Ascending aorta (tissue), 2 donors: ENCODE measurements at places on chromosomes 16 and 17. TPM values are rescaled to one million over a fixed set of nuclear protein-coding genes. Genes with fewer than 3 reads are reported as not detected.

DNA sequence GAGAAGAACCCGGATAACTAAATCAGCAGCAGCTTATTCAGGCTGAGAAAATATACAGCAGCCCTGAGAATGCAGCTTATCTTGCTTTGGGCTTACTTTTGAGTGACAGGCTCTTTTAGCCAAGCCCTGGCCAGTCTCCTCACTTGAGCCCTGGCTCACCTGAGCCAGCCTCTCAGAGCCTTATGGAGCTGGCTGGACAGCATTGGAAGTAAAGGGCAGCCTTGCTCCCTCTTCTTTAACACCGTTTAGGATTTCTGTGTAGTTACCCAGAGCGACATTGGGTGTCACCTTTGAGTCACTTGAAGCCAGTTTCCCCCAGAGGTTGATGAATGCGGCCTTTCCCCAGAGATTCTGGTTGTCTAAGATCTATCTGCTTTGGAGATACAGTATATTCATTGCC lies 7.7 kb upstream of the NPIPB2 start:
- DNase-seq, result no peak

DNA sequence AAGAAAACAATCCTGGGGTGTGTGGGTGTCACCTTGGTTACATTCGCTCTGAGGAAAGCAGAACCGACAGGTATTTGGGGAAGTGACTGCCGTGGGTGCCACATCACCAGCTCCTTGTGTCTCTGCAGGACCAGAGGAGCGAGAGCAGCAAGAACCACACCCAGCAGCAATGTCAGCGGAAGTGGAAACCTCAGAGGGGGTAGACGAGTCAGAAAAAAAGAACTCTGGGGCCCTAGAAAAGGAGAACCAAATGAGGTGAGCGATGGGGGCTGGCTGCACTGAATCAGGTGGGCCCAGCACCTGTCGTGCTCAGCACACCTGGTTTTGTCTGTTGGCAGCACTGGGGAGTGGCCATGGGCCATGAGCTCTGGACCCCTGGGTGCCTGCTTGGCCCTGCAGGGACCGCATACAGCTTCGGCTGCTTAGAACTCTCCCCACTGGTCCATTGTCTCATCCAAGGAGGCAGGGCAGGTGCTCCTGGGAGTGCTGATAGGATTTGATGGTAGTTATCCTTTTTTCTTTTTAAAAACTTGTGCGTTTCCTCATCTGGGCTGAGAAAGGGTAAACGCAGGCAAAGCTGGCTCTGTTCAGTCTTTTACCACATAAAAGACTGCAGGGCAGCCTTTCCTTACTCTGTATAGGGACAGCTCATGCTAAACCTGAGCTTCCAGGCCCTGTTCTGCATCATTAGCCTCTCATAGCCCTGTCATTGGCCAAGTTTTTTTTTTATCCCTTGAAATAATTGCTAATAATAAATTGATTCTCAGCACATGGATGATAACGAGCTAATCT lies 29.4 kb downstream of the HMOX2 start:
- no peak for DNase-seq

- no peak for DNase-seq
Observed at GRCh38 chr17:8072729-8073461, 14.6 kb downstream of the ALOX12B start.

GRCh38 chr17:44262654-44263225 lies 5.2 kb downstream of the SLC4A1 start:
- no peak for DNase-seq

DNA sequence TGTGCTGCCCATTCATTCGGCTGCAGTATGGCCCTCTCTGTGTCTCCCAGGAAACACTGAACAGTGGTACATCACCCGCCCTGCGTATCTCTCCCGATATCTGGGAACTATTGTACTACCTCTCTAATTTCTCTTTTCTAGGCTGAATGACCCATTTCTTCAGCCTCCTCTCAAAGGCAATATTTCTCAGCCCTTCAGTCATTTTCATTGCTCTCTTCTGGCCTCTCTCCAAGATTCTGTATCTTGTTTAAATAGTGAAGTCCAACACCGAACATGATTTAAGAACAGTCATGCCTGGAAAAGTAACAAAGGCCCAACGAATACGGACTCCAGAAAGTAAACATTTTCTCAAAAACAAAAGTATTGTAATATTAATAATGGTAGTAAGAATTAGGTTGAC lies 220.1 kb downstream of the ZFHX3 start:
- DNase-seq, result no peak

- DNase-seq, result no peak
Observed at GRCh38 chr16:8293413-8293812, 296.9 kb downstream of the TMEM114 start.

GRCh38 chr16:47590472-47590871 lies 129.3 kb downstream of the PHKB start:
- no peak for DNase-seq

DNA sequence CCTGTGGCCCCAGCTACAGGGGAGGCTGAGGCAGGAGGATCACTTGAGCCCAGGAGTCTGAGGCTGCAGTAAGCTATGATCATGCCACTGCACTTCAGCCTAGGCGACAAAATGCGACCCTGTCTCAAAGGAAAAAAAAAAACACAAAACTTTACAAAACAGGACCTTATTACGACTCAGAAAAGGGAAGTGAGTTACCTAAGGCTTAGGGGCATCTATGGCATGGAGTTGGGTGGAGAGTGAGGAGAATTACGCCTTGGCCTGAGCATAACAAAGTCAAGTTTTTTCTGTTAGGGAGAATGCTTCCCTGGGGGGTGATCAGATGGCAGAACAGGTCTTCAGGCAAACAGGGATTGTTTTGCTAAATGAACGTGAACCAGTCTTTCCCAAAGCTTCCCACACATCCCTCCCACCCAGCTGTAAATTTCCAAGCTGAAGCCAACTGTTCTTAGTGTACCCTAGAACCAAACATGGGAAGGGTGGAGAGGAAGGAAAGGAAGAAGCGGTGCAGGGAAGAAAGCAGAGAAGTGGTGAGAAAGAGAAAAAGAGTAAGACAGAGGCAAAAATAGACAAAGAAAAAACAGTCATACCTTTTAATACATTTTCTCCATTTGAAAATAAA lies 24.6 kb upstream of the TNRC6C start:
- DNase-seq, result no peak

DNA sequence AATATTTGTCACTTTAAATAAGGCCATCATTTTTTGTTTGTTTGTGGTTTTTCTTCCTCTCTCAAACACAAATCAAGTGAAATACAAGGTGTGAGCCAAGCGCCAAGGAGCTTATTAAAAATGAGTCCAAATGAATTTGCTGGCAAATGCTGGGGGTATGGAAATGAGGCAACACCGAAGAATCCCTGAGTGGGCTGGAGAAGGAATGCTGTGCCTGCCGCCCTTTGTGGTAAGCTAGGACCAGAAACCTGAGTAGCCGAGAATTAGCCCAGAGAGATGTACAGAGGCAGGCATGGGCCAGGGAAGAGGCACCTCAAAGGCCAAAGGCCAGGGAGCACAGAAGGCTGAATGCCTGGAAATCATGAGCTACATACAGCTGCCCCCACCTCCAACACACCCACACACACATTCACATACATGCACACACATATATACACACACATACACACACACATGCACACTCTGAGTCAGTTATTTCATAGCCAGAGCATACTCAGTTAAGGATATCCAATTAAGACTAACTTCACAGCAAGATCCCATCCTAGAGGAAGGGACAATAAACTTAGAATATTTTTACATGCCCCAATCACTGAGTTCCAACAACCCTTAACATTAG lies 266.1 kb upstream of the DYNLRB2 start:
- DNase-seq, result no peak

- DNase-seq, result no peak
Observed at GRCh38 chr17:50170662-50171370, 5.0 kb downstream of the SGCA start.

GRCh38 chr16:3755249-3755648 lies 37.9 kb upstream of the TRAP1 start:
- DNase-seq, result no peak

GRCh38 chr17:72390675-72391508 lies 270.1 kb downstream of the SOX9 start:
- DNase-seq, result no peak

GRCh38 chr16:57721356-57722209 lies 14.0 kb upstream of the KATNB1 start:
- DNase-seq, result no peak

- DNase-seq, result peak; percentile 87
Observed at GRCh38 chr16:83952940-83953795, at the start of gene OSGIN1. Gene OSGIN1, plus strand, starts transcription at chr16:83953240. Its CDS starts 4,432 bp downstream, at chr16:83957672.

SLC7A5 gene
- 7.6 TPM for total RNA-seq

CNEP1R1 gene
- total RNA-seq, result 5.9 TPM

FBXL19 gene
- total RNA-seq, result 66.9 TPM

GLP2R gene
- total RNA-seq, result not detected

XAF1 gene
- total RNA-seq, result 39.8 TPM

CALB2 gene
- total RNA-seq, result 0.64 TPM

ACSM2B gene
- not detected for total RNA-seq

SLC47A2 gene
- total RNA-seq, result not detected

SOX9 gene
- 2.4 TPM for total RNA-seq
